Smooth muscle cell of bladder (primary cell): ENCODE measurements at places on chromosomes 2 and 18. TPM values are rescaled to one million over a fixed set of nuclear protein-coding genes. Genes with fewer than 3 reads are reported as not detected.

The GKN1 gene
- not detected in 2 replicates for total RNA-seq

The ALPG gene
- total RNA-seq: not detected in 2 replicates

The THSD7B gene
- total RNA-seq: 0.09 TPM in 1 of 2 replicates, not detected in the other

The ANO7 gene
- total RNA-seq: 0.43 and 0.83 TPM in 2 replicates

The LIMS4 gene
- total RNA-seq: 1.1 TPM in 2 replicates

The EEF1B2 gene
- total RNA-seq: 913 and 943 TPM in 2 replicates

The CAPN14 gene
- under 0.01 and 0.09 TPM in 2 replicates for total RNA-seq

The UCN gene
- 0.14 and 0.83 TPM in 2 replicates for total RNA-seq

The CDH2 gene
- total RNA-seq: 33.7 and 72.4 TPM in 2 replicates

The LDLRAD4 gene
- 0.71 and 3.1 TPM in 2 replicates for total RNA-seq

The NPAS2 gene
- total RNA-seq: 4.8 and 5.8 TPM in 2 replicates

The HSPE1 gene
- total RNA-seq: 83.3 and 114 TPM in 2 replicates

The SLC5A6 gene
- 11.5 and 14.7 TPM in 2 replicates for total RNA-seq

The RAX gene
- not detected in 2 replicates for total RNA-seq

The RAB17 gene
- 0.14 and 0.28 TPM in 2 replicates for total RNA-seq

The HAAO gene
- 0.46 and 1.8 TPM in 2 replicates for total RNA-seq

The CREB1 gene
- 31.7 and 36.3 TPM in 2 replicates for total RNA-seq

The SLC19A3 gene
- total RNA-seq: 1.0 and 2.1 TPM in 2 replicates

The TMEFF2 gene
- 3.0 TPM in 2 replicates for total RNA-seq

The FOXI3 gene
- not detected in 2 replicates for total RNA-seq

The ERFE gene
- total RNA-seq: 1.7 and 7.3 TPM in 2 replicates

The EVX2 gene
- total RNA-seq: under 0.01 TPM in 1 of 2 replicates, not detected in the other

The SLC4A3 gene
- total RNA-seq: 2.0 and 2.1 TPM in 2 replicates

The DSG2 gene
- 2.3 and 23.3 TPM in 2 replicates for total RNA-seq
